ENCODE measurements at places on chromosomes 5 and 9.

GRCh38 chr5:66241136-66241825 is 97.2 kb downstream of the SREK1 start:
- DNase-seq, result no peak

GRCh38 chr5:103264508-103264907 is 5.9 kb downstream of the MACIR start:
- DNase-seq, result no peak

GRCh38 chr9:101478444-101478843 is 42.9 kb upstream of the ALDOB start:
- DNase-seq, result no peak

DNA sequence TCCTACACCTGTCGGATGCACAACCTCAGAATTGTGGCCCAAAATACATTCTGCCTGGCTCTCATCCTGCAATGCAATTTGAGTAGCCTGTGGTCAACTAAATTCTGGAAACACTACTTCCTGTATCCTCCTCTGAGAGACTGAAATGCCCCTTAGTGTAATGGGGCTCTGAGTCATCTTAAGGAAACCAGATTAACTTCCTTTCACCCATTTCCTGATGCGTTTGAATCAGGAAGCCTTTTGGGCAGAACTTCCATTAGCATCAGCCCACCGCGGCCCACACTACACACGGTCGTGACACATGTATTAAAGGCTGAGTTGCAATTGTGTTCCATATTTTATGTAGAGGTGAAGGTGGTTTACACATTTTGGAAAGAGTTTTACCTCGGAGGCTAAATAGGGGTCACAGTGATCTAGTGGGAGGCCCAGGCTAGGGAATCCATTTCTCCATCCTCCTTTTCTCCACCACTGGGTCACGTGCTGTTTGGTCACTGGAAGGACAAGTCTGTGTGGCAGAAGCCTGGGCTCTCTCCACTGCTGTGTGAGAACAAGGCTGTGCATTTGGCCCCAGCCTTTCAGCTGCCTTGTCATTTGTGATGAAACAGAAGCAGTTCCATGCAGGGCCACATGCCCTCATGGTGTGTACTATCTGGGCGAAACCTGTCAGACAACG is 55.9 kb downstream of the DAP start:
- DNase-seq, result no peak

GRCh38 chr9:134372581-134373267 is 46.5 kb downstream of the RXRA start:
- DNase-seq, result no peak

DNA sequence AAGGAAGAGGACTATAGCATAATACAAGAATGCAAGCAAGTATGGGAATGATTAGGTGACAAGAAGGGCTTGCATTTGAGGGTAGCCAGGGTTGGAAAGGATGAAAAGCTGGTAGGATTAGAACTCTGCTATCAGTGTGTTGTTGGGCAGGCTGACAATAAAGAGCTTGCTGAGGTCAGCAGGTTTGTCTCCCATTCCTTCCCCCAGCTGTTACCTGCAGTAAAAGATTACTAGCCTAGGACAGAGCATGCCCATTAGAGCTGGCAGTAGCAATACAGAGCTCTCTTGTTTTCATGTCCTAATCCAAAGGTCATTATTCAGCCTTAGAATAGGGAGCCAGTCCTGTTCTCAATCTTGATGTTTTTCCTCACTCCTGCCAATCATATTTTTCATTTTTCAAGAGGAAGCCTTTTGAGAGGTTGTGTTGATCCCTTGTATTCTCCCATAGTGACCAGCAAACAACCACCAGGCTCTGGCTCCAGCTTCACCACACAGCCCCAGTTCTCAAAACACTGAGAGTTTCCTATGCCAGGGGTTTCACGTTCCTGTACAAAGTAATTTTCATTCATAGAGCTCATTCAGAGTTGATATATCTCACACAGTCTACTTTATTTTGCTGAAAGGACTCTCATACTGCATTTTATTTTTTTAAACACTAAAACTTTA is 71.7 kb downstream of the OR2K2 start:
- no peak for DNase-seq

DNA sequence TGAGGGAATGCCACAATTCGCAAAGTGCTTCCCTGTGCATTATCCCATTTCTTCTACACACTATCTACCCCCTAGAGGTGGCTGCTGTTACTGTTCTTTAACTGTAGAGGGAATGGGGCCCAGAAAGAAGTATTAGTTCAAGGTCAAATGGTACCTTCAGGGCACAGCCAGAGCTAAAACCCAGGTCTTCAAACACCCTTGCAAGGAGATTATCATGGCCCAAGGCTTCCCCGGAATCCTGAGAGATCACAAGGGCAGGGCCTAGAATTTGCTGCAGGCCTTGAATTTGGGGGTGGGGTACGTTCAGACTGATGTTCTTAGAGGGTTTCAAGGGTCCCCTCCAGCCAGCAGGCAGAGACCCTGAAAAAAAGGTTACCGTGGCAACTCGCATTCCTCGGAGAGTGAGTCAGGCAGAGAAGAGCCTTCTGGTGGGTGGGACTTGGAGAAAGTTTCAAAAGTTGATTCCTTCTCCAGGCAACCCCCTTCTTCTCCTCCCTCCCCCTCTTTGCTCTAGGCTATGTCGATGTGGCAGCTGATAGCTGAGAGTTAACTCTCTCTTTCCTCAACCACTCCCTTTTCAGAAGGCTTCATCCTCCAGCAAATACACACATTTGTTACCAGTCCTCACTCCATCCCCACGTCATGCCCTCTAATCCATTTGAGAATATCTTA is 1.9 kb downstream of the SPARC start:
- no peak for DNase-seq
